ENCODE measurements at places on chromosomes 1 and 21. TPM values are rescaled to one million over a fixed set of nuclear protein-coding genes. Genes with fewer than 3 reads are reported as not detected.
A peak's percentile ranks its signal among the peaks of the same experiment; 100 is the strongest.

PCP4L1 gene
- total RNA-seq = 17.7 TPM

FALEC gene
- total RNA-seq = 1.1 TPM

CD52 gene
- 21.1 TPM for total RNA-seq

ETV3L gene
- total RNA-seq = not detected

HES5 gene
- total RNA-seq = 0.20 TPM

ESRRG gene
- total RNA-seq = 5.4 TPM

HJV gene
- 0.40 TPM for total RNA-seq

CHI3L2 gene
- total RNA-seq = 2.8 TPM

PTPN7 gene
- total RNA-seq = 9.3 TPM

ST6GALNAC5 gene
- total RNA-seq = 65.9 TPM

DNA sequence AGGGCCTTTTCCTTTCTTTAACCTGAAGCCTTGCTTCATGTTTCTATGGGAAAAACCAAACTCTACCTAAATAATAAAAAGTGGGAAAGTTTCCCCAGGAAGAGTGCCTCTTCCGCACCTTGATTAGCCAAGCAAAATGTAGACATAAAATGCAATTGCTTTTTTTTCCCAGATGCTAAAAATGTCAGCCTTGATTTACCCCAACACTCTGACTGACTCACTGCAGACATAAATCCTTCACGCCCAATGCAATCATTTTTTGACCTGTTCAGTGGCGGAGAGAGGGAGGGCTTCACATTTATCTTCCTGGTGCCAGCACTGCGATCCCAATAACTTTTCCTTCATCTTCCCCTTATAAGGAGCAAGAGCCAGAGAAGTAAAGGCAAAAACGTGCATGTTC, 261.5 kb downstream of the SEC16B start:
- no peak for DNase-seq

GRCh38 chr1:109788695-109789521, 25.2 kb upstream of the EPS8L3 start:
- DNase-seq = no peak

- peak; percentile 96 for DNase-seq
These were observed at the start of gene MRPL20 for GRCh38 chr1:1406821-1407635. Gene MRPL20 (minus strand): TSS chr1:1407293. CDS start chr1:1407217, 76 bp downstream.

DNA sequence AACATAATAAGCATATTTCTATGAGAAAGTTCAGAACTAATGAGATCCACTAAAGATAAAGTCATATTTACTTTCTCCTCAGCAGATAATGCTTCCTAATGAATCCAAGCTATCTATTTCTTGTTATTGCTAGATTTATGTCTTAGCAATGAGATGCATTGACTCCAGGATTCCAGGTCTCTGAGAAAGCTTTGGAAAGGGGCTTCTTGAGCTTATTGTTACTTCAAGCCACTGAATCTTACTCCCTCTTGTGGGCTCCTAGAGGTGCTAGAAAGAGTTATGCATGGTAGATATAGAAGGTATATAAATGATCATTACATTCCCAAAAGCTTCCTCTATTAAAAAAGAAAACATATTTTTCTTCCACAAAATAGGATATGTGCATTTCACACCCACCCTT, 246.4 kb upstream of the ADAMTS5 start:
- DNase-seq = no peak

DNA sequence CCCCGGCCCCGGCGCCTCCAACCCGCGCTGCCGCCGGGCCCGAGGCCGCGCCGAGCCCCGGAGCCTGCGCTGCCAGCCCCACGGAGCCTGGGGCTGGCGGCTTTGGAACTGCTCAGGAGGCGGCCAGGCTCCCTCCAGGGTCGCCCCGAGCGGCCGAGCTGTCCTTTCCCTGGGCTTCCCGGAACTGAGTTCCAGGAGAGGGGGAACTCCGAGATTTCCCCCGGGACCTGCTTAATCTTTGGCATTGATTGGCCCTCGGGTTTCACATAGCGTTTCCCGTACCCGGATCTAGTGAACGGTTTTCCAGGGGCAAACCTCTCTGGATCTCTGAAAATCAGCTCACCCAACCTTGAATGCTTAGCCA, 504 bp downstream of the H6PD start:
- no peak for DNase-seq

- no peak for DNase-seq
These were observed 51.1 kb upstream of the CFHR3 start for GRCh38 chr1:196723325-196724185.

DNA sequence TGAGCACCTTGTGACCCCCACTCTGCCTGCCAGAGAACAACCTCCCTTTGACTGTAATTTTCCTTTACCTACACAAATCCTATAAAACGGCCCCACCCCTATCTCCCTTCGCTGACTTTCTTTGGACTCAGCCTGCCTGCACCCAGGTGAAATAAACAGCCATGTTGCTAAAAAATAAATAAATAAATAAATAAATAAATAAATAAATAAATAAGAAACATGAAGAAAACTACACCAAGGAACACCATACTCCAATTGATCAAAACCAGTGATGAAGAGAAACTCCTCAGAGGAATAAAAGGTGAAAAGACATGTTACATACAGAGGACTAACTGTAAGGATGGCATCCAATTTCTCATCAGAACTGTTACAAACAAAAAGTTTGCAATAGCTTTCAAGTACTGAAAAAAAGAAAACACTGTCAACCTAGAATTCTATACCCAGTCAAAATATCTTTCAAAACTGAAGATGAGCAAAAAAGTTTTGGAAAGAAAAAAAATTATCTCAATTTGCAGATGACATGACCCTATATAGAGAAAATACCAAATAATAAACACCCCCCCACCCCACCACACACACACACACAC, 28.4 kb downstream of the NBPF6 start:
- no peak for DNase-seq

- DNase-seq = no peak
These were observed 474.7 kb upstream of the DAB1 start for GRCh38 chr1:57898531-57898930.

DNA sequence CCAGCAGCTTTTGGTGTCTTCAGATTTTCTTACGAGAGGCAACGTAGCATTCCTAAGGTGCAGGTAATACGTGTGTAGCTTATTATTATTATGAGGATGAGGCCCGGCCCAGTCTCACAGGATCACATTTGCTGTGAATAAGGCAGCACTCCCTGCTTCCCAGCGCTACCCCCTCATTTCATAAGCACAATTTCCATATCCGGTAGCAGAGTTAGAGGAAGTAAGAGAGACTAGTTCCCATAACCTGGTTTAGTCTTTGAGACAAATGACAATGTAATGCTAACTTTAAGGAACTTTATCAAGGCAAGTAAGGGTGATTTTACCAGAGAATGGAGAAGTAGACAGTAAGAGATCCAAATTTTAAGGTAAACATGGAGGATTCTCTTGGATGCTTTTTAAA, 14.6 kb upstream of the LMO4 start:
- no peak for DNase-seq
